ENCODE measurements at places on chromosomes 13 and 19.

GRCh38 chr13:94178625-94179244, 300.7 kb downstream of the DCT start:
- DNase-seq = no peak

GRCh38 chr13:103157434-103158145, 91.4 kb upstream of the SLC10A2 start:
- DNase-seq = no peak

- DNase-seq = no peak
Measured at GRCh38 chr13:106523576-106523975, 11.9 kb downstream of the EFNB2 start.

DNA sequence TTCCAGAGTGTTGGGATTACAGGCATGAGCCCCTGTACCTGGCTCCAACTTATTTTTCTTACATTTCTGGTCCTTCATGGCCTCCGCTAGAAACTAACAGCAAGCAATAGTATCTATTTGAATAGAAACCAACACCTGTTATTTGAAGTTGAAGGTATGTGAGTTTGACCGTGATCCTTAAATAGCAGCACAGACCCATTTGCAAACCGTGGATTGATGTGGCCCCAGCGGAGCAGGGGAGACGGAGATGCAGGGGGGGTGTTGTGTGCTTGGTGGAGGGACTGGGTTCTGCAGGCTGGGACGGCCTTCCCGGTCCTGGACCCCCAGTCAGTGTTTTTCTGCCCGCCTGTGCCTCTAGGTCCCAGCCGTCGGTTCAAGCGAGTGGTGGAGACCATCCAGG, 16.9 kb downstream of the TMEM150B start:
- no peak for DNase-seq

- DNase-seq = no peak
Measured at GRCh38 chr13:98172590-98173422, 4.3 kb downstream of the RNF113B start.

DNA sequence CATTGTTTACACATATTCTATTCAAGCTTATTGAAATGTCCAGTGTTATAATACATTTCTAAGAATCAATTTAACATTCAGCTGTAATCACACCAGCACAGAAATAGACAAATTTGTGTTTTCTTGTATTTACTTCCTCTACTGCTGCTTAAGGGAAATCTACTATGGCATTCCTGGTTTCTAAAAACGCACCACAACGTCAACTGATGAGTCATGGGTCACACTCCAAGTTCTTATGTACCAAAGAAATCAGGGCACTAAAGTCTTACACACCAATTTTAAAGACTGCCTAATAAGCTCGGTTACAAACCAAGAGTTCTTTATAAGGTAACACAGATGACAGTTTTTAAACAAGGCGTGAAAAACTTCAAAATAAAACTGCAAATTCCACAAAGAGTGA, 13.2 kb downstream of the LNX2 start:
- DNase-seq = no peak

DNA sequence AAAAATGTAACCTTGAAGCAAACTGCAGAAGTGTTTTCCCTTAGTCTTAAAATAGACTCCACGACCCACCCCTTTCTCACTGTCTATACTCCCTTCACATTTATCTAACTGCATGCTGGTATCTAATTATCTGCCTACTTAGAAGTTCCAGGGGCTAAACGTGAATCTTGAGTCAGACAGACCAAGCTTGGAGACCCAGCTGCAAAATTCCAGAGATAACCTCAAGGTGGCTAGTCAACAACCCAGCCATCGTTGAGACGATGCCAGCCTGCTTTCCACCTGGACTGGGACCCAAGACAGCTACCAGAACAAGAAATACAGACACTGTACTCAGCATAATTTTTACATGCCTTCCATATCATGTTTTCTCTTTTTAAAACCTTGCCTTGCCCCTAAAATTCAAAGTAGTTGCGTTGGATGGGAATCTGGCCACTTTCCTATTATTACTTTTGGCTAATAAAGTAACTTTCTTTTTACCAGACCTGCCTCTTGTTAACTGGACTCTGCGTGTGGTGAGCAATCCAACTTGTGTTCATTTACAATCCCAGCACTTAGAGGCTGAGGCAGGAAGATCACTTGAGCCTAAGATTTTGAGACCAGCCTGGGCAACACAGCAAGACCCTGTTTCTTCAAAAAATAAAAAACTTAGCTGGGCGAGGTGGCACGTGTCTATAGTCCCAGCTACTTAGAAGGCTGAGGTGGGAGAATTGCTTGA, 82.3 kb downstream of the CDADC1 start:
- DNase-seq = no peak

DNA sequence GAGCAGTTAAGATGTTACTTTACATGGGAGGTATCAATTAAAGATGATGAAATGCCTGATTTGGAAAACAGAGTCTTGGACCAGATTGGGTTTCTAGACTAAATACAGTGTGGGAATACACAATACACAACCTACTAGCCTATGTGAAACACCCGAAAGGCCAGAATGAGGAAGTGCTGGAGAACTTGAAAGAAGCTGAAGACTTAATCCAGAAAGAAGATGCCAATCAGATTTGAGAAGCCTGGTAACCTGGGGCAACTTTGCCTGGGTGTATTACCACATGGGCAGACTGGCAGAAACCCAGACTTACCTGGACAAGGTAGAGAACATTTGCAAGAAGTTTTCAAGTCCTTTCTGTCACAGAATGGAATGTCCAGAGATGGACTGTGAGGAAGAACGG, 43.2 kb downstream of the N4BP2L1 start:
- no peak for DNase-seq

DNA sequence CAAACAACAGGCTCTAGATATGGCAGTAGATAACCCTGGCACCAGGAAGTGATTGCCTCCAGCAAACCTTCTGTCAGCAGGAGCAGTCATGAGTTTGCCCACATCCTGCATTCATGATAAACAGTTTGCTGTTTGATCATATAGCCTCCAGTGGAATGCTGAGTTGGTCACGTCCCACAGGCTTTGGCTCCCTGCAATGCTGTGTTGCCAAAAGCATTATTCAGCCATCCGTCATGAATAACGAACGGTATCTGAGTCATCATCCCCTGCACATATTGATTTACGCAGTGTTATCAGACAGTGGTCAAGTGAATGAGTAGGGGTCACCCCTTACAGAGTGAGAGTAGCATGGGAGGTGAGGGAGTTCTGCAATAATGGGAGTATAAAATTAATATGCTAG, 21.9 kb upstream of the ZNF432 start:
- DNase-seq = no peak

GRCh38 chr13:76795701-76796695, 90.2 kb downstream of the KCTD12 start:
- DNase-seq = no peak

- no peak for DNase-seq
Measured at GRCh38 chr19:6577476-6578125, 13.3 kb downstream of the CD70 start.

DNA sequence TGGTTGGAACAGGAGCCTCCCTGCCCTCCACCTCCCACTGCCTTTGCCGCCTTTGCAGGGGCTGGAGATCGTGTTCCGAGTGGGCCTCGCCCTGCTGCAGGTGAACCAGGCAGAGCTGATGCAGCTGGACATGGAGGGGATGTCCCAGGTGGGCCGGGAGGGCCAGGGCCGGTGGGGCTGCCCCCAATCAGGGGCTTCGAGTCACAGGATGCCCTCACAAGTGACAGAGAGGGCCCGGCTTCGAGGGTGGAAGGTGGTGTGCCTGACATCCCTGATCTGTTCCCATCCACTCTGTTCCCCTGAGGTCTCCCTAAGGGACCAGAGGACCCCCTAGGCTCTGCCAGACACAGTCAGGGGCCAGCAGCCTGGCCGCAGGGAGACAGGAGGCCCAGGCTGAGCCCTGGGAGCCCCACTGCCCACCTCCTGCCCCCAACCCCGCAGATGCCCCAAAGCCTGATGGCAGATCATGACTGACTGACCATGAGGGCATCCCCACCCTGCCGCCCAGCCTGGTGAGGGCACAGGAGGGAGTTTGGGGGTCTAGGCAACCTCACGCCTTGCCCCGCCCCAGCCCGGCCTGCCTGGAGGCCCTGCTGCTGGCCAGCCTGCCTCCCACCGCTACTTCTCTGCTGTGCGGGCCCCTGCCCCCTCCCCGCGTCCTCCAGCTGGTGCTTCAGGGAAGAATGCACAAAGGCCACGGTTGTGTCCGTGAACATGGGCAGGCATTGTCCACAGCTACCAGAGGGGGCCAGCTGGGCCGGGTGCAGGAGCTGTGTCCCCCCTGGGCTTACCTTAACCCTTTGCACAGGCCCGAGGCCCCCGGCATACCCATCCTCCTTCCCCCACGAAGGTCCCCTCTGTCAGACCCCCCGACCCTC, 21.8 kb downstream of the EVI5L start:
- DNase-seq = no peak

DNA sequence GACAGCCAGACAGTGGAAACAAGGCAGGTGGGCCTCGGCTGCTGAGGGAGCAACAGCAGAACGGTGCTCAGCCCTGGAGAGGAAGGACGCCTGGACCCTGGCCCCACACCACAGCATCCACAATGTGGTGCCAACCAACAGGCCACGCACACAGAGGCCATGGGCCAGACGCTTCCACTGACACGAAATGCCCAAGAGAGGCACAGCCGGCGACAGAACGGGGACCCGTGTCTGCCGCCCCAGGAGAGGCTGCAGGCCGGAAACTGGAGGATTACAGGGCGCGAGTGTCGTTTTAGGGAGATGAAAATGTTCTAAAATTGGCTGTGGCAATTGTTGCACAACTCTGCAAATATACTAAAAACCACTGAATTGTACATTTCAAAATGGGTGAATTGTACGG, 69.7 kb downstream of the RASA3 start:
- DNase-seq = no peak

DNA sequence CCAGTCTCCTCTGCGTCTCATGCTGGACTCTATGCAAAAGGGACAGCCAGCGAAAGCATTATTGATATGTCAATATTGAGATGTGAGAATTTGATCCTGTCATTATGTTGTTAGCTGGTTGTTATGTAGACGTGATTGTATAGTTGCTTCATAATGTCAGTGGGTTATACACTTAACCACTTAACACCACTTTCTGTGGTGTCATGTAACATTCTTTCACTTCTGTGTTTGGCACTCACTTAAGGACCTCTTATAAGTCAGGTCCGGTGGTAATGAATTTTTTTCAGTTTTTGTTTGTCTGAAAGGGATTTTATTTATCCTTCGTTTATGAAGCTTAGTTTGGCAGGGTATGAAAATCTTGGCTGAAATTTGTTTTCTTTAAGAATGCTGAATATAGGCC, 7.1 kb upstream of the SIGLEC7 start:
- DNase-seq = no peak

DNA sequence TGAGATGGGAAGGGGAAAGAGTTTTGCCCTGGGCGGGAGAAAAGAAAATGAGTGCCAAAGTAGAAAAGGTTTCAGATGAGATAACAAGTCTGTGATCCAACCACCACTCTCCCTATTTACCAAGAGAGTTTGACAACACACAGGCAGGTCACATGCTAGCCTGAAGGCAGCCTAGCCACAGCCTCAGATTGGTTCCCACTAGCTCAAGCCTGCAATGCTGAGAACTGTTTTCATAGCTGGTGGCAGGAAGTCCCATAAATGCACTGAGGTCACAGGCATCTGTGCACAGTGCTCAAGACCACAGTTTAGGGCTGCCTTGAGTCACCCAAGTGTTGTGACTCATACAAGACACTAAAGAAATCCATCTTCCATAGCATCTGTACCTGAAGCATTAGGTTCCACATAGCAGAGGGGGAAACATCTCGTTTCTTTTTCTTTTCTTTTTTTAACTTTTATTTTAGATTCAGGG, 18.5 kb upstream of the POP4 start:
- no peak for DNase-seq

DNA sequence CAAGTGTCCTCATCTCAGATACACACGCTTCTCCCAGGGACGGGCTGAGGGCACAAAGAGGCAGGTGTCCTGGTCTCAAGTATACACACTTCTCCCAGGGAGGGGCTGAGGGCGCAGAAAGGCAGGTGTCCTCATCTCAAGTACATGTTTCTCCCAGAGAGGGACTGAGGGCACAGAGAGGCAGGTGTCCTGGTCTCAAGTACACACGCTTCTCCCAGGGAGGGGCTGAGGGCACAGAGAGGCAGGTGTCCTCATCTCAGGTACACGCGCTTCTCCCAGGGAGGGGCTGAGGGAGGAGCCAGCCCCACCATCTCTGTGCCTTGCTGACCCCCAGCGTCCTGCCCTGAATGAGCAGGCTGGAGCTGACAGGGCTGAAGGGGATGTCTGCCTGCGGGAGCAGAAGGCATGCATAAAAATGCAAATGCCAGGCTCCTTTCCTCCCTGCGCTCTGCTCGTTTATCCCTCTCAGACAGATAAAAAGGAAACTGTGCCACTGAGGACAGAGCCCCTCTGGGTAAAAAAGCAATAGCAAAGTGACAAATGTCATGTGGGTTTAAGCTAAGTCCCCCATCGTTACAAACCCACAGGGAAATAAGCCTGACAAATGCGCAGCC, 96.1 kb upstream of the UQCRFS1 start:
- no peak for DNase-seq

DNA sequence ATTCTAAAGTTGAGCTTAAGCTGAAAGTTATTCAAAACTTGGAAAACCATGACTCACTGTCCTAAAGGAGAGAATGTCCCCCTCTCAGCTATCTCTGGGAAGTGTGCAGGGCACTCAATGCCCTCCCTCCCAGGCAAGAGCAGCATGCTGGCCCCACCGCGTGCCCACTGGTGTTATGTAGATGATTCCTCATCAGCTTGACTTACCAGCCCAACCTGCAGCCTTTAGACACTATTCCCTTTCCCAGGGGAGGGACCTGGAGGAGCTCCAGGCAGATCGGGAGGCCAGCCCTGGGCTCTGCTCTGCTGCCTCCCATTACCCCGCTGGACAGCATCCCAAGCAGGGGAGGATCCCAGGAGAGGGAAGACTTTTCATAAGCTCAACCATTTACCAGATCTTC, 124.6 kb downstream of the FGF14 start:
- DNase-seq = no peak

- DNase-seq = no peak
Measured at GRCh38 chr19:15231271-15231670, 977 bp downstream of the EPHX3 start.

DNA sequence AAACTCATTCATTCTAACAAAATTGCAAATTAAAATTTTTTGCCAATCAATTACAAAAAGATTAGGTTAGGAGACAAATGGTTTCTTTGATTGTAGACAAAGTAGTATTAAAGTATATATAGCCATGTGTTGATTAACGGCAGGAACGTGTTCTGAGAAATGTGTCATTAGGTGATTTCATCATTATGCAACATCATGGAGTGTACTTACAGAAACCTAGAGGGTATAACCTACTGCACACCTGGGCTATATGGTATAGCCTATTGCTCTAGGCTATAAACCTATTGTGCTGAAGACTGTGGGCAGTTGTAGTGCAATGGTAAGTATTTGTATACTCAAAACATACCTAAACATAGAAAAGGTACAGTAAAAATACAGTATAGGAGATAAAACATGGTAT, 906.8 kb upstream of the SPRY2 start:
- DNase-seq = no peak

DNA sequence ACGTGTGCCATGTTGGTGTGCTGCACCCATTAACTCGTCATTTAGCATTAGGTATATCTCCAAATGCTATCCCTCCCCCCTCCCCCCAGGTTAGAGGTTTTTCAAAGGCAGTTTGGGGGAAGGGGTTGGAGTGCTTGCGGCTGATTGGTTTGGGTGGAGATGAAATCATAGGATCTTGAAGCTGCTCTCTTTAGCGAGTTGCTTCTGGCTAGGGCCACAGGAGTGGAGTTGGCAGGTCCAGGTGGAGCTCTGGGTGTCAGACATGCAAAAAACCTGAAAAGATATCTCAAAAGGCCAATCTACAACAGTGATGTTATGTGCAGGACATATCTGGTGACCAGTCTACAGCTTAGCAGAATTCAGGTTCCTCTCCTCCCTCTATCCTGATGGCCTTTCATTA, 32.6 kb upstream of the CXCL17 start:
- DNase-seq = no peak

GRCh38 chr13:36746051-36746450, 72.2 kb downstream of the SERTM1 start:
- DNase-seq = no peak

Measured in NCI-H2081 treated with DMSO at 0.1 percent for 48 hours (cell line).